ENCODE measurements at places on chromosomes 2 and 18. TPM values are rescaled to one million over a fixed set of nuclear protein-coding genes. Genes with fewer than 3 reads are reported as not detected.

GRCh38 chr2:20568501-20569463 lies 82.1 kb downstream of the HS1BP3 start:
- no peak for DNase-seq

GRCh38 chr2:79432731-79433146 lies 80.1 kb upstream of the CTNNA2 start:
- DNase-seq: no peak

DNA sequence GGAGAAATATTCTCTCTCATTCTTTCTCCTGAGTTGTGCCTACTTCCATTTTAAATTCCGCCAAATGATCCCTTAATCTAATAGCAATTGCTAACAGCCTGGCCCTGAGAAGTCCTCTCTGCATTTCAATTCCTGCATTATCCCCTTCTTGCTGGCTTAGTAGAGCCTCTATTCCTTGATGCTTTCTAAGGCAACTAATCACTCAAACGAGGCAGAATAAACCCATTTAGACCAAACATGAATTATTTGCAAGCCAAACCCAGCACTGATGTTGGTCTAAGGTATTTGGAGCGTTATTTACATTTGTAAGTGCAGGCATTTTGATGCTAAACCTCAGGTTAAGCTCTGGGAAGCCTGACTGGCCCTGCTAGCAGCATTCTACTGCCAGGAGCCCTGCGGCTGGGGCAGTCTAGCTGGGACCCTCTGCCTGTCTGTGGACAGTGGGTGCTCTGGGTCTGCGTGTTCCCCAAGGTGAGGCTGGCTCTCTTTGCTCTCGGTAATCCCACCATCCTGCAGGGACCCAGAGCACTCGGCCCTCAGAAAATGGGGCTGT lies 173.1 kb upstream of the HS6ST1 start:
- peak; percentile 33 for DNase-seq

- no peak for DNase-seq
Observed at GRCh38 chr2:69469784-69470183, 32.5 kb upstream of the NFU1 start.

DNA sequence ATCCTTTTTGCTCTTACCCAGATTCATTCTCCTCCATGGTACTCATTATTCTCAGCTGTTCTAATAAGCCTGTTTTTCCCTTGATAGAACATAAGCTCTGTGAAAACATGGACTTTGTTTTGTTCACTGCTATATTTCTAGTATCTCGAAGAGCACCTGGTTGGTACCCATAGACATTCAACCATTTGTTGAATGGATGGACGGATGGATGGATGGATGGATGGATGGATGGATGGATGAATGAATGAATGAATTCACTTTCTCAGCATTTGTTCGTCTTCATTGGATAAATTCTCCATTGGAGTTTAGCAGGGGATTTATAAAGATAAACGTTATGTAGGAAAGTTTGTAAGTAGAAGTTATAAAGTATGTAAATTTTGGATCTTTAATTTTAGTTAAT lies 2.9 kb downstream of the FAM171B start:
- no peak for DNase-seq

GRCh38 chr2:98050070-98050469 lies 36.9 kb upstream of the VWA3B start:
- DNase-seq: no peak

- DNase-seq: no peak
Observed at GRCh38 chr2:34899079-34899478, 1300.0 kb upstream of the FAM98A start.

DNA sequence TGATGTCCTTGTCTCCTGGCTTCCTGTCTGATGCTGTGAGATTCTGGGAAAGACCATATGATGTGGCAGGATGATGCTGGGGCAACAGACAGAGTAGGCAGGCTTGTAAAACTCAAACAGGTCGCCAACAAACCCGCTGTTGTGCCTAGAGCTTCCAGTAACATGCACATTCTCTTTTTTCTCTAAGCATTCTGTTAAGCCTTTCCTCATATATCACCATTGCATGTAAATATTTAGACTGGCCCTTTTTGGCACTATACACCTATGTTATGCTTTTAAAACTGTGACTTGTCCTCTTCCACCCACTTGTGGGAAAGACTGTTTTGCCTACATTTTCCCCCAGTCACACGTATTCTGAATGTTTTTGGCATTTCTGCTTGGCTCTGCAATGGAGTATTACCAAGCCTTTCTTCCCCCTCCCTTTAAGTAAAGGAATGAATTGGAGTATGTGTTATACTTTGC lies 250.4 kb upstream of the TANK start:
- no peak for DNase-seq

DNA sequence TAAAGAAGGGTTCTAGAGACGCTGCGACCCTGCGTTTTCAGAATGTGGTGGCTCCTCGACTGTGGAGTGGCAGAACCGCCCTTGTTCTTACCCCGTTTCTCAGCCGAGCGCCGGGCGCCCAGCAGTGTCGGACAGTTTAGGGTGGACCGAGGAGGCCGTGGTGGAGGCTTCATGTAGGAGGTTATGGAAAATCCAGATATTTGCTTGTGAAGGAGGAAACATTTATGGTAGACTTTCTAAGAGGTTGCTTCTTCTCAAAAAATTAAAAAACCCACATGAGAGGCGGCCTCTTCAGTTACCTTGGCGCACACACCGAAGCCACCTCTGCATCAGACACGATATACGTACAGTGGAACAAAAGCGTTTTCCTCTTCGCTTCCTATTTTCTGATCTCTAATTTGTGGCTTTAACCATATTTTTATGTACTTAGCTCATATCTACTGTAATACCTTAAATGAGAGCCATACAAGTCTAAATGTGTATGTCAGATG lies 120.8 kb downstream of the NFATC1 start:
- DNase-seq: no peak

- DNase-seq: no peak
Observed at GRCh38 chr2:232776435-232776834, at the start of gene KCNJ13. KCNJ13 (minus strand) TSS chr2:232776565; CDS start chr2:232771362, 5,203 bp downstream.

DNA sequence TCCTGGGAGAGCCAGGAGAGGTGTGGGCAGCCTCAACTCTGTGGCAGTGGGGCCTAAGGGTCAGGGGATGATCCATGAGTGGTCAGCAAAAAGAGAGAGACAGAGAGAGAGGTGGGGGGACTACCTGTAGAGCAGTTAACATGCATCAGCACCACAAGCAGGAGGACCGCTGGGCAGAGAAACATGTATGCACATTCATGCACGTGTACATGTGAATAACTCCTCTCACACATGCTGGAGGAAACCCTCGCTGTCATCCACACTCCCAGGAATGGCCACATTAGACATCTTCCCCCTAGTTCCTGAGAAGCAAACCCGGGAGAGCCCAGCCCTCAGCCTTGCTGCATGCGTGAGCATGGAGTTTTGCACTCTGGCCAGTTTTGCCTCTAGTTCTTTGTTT lies 166.1 kb downstream of the SMAD7 start:
- no peak for DNase-seq

DNA sequence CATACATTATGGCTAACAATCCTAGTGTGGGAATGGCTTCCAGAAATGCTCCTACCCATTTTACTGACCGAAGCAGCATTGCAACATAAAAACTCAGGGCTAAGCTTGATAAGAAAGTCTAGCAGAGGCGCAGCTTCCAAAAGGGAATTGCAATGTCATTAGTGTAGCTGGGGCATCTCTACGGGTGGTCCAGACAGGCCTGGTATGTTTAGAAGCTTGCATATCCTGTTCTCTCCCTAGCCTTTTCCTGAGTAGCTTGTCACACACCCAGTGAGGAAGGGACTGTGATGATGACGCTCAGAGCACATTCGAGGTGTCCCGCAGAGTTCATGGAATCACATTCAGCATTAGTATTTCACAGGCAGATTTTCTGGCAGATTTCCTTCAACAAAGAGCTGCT lies 38.0 kb upstream of the COL5A2 start:
- peak; percentile 74 for DNase-seq

Gene TMEM182
- total RNA-seq: 4.2 TPM

Gene ASB18
- total RNA-seq: not detected

Gene CARF
- 6.6 TPM for total RNA-seq

Gene PMAIP1
- total RNA-seq: 162 TPM

Gene UGT1A4
- not detected for total RNA-seq

Gene UGT1A1
- total RNA-seq: not detected

Gene CYP27C1
- total RNA-seq: 2.9 TPM

Gene OTOS
- total RNA-seq: not detected
